ENCODE measurements at places on chromosomes 12 and 14.

DNA sequence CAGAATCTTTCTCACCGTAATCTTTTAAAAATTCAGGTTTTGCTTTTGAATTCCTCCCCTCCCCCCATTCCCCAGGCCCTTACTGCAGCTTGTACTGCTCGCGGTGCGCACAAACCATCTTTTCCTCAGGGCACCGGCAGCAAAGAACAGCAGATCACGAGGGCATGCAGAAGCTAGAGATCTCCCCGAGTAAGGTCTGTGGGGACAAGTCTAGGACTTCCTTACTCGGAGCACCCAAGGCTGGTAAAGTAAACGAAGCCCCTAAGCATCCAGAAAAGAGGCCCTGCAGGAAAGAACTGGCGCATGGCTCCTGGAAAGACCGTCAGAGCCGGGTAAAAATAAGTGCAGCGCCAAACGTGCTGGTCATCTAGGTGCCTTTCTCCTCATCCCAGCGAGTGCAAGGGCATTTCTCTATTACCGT is 727 bp downstream of the LDHB start:
- DNase-seq: no peak

DNA sequence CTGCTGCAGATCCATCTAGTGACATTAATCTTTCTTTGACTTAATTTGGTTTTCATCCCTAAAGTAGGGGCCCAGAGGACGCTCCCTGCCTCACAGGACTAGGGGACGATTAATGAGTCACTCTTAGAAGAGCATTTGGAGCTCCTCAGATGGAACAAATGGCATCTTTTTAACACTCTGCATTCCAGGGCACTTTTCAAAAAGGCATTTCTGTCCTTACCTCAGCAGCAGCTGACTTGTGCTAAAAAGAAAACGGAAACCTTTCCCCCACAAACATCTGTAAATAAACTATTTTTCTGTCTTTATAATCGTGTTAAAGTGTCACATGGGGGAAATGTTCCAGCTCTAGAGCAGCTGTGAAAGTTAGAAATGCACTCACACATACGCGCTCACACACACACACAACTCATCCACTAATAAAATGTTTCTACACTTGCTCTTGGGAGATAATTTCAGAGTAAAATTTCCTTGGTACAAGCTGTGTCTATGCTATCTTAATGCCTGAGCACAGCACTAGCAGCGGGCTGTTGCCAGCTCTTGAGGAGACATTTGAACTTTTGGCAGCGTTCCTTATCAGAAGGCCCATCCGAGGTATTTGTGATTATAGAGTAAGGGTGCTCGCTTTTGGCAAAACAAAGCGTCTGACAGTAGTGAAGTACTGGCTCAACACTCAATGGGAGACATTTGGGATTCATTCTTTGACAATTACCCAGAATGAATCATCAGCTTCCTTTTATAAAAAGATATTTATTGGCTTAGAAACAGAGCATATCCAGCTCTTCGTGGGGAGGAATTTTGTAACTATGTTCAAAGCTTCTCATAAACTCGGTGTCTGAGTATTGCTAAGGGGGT is 141.3 kb downstream of the PLXNC1 start:
- DNase-seq: no peak

DNA sequence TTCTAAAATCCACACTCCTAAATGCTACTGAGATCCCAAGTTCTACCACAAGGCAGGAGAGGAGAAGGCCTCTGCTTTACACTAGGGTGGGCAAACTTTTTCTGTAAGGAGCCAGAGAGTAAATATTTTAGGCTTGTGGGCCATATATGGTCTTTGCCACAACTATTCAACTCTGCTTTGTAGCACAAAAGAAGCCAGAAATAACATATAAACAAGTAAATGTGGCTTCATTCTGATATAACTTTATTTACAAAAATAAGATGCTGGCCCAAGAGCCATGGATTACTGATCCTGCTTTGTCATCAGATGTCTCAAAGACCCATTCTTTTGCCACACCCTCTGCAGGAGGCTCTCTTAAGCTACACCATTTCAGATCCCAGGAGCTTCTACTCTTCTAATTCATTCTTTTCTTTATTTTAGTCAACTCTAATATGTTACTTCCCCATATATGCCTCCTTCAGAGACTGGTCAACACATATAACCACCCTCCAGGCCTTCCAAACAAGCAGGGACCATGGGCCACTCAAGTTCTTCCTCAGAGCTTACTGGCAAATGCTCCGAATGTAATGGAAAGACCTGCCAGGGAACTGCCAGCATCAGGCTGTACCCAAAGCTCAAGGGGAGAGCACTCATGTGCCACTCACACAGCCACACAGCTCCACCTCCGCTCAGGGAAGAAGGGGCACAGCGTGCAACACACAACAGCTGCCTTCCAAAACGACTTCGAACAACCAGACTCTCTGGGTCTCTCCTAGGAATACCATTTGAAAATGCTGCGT is 15.6 kb downstream of the APPL2 start:
- DNase-seq: no peak

DNA sequence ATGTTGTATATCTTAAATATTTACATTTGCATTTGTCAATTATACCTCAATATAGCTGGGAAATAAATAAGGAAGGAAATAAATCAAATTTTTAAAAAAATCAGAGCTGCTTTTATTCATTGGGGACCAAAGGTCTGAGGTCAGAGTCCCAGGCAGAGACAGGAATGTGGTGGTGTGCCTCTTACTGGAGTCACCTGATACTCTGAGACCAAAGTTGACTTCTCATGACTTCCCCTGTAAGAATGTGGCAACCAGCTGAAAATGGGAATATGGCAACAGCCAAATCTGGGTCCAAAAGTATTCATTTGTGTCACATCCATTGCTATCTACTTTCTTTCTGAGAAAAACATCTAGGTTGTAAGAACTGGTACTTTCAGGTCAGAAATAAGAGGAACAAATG is 496.6 kb upstream of the TMPO start:
- DNase-seq: no peak

DNA sequence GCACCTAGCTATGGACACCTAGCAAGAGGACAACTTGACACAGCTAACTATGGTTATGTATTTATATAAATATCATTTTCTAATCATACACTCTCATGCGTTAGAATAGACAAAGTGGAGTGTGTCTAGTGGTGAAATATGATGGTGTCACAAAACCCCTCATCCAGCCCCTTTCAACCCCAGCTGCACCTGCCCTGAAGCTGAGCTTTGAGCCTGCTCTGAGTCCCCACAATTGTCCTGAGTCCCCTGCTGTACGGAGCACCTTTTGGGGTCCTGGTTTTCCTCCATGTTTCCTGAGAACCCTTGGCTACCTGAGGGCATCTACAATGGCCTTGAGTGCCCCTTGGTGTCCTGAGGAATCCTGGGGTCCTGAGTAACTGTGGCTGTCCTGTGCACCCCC is 1072.8 kb downstream of the TMEM121 start:
- no peak for DNase-seq

- no peak for DNase-seq
Observed at GRCh38 chr14:104700747-104701217, 11.4 kb downstream of the INF2 start.

DNA sequence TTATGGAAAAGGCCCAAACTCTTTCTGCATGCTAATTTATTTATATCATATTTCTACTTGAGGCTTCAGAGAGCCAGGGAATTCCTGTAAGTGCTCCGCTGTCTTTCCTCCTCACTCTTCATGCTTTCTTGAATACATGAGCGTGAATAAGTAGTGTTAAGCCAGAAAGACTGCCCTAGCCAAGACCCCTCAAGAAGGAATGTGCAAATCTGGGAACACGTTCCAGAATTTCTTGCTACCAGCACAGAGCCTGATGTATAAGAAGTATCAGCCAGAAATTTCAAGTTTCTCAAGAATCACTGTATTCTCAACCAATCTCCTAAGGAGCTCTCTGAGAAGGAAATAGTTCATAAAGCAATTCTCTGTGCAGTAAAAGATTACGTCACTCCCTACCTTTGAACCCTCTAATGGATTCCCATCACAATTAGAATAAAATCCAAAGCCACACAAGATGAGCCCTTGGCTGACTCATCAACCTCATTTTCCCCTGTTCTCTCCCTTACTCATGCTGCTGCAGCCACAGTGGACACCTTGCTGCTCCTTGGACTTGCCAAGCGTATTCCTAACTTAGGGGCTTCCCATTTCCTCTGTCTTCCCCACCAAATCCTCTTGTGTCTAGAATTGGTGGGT is 6.9 kb upstream of the TSPAN8 start:
- no peak for DNase-seq

DNA sequence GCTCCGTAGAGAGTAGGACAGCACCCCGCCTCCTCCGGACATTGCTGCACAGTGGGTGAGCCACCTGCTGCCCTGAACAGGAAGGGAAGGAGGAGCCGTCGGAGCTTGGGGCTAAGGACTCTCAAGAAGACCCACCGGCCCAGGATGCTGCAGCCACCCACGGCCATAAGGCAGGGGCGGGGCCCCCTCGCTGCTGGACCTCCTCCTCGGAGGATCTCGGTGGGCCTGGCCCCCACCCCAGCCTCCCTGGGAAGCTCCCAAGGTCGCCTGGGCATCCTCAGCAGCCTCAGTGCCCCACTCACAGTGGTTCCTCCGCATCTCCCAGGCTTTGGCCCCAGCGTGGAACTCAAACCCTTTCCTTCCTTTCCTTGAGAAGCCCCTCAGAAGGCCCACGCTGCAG is 68.6 kb upstream of the DIO3 start:
- no peak for DNase-seq

GRCh38 chr12:7439579-7440505 is 4.1 kb downstream of the CD163L1 start:
- DNase-seq: no peak

GRCh38 chr14:22699801-22700564 is 55.8 kb upstream of the OR6J1 start:
- DNase-seq: no peak

- no peak for DNase-seq
Observed at GRCh38 chr14:74429991-74430390, 4.0 kb upstream of the SYNDIG1L start.

GRCh38 chr12:92185052-92185451 is 39.4 kb upstream of the BTG1 start:
- DNase-seq: no peak

- DNase-seq: no peak
Observed at GRCh38 chr12:53617700-53618099, 8.5 kb downstream of the ATF7 start.

DNA sequence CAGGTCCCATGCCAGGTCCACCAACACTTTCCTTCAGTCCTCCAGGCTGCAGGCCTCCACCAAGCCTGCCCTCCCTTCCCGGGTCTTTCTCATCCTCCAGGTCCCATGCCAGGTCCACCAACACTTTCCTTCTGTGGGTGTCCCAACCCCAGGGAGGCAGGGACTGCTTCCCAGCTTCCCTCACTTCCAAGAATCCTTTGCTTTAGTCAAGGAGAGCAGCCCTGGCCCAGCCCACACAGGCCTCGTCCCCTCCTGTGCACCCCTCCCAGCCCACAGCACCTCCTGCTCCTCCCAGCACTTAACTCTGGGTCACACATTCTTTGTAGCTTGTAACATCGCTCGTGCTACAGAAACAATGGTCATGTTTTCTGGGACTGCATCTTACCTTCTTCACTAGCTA is 72.9 kb downstream of the TESC start:
- no peak for DNase-seq

DNA sequence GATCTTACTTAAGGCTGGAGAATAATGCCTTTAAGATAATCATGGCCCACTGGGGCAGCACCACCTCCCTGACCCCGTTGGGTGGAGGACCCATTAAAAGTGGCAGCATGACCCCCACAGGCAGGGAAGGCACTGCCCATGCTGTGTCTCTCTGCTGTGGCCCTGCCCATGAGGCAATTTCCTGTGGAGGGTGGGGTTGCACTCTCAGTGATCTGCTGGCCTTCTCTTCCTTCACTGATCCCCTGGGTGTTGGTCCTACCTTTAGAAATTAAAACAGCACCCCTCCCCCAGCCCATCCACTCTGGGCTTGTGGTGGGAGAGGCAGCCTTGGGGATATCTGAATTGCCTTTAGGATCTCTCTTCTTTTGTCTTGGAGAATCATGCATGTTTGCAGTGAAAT is 17.3 kb downstream of the KLRK1 start:
- DNase-seq: no peak

GRCh38 chr12:98229540-98229924 is 285.9 kb upstream of the TMPO start:
- DNase-seq: no peak

- no peak for DNase-seq
Observed at GRCh38 chr12:31280183-31280582, 45.8 kb downstream of the SINHCAF start.

DNA sequence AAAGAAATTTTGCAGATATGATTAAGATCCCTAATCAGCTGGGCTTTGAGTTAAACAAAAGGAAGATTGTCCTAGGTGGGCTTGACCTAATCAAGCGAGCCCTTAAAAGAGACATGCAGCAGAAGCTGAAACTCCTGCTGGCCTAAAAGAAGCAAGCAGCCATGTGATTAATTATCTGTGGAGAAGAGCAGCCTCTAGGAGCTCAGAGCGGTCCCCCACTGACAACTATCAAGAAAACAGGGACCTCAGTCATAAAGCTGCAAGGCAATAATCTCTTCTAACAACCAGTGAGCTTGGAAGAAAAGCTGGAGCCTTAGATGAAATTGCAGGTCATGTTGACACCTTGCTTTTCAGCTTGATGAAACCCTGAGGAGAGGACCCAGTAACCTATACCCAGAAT is 288.9 kb upstream of the CLEC14A start:
- DNase-seq: no peak

DNA sequence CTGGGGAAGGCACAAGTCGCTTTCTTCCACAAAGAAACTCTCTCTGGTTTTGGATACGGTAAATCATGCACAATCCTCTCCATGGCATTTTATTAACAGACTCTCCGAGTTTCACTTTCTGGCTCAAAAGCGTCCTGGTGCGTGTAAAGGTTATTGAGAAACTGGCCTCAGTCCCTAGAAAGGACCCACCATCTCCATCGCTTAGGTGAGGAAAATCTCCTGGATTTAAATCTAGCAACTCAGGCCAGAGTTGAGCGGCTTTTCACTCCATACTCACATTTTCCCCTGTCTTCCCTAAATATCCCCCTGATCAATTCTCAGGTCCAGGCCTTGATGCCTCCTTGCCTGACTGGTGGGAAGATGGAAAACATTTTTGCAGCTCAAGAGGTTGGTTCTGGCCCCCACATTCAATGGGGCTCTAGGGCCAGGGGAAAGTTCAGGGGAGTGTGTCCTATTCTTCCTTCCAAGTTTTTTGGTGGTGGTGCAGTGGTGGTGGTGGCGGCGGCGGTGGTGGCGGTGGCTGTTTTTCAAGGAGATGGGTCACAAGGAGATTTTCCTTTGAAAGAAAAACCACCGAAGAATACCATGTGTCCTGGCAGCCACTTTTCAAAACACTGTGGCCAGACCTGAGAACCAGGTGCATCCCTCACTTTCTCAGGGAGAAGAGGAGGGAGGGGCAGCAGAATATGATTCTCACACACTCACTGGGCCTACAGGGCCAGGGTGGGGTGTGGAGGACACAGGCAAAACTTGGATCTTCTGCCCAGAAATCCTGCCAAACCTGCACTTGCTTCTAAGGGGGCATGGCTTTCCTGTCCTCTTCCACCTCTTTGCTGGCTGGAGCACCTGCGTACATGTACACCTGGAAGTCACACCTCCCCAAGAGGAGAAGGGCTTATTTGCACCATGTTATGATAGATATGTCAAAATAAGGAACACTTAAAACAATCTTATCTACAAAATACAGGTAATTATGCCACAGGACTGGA is 46.7 kb upstream of the PNMA1 start:
- no peak for DNase-seq
